Hepatic stellate cell (primary cell): ENCODE measurements at places on chromosomes 2 and 18.

GRCh38 chr18:7662866-7663265 lies 95.8 kb downstream of the PTPRM start:
- no peak for DNase-seq

DNA sequence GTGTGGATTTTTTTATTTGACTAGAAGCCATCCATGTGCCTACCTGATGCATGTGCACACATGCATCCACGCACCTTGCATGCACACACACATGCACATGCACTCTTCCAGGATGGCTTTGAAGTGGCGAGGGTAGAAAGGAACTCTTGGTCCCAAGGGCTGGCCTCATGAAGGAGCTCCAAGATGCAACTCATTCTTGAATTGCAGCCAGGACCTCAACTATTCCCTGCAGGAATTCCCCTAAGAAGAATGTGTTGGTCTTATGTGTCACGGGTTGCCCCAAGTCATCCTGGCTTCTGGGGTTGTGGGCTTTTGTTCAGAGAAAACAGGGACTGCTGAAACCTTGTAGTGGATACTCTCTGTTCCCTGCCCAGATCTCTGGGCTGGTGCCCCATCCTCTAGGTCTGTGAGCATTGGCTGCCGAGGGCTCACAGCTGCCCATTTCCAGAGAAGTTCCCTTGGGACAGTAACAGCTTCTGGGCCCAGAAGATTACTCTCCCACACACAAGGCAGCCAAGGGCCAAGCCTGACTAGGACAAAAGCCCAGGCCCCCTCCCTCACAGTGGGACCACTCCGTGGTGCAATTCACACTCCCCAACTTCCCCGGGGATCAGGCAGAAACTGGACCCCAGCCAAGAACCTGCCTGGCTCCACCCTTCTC lies 137.6 kb downstream of the COPS8 start:
- DNase-seq = peak; percentile 69

- no peak for DNase-seq
Measured at GRCh38 chr2:50987616-50988313, 44.2 kb downstream of the NRXN1 start.

DNA sequence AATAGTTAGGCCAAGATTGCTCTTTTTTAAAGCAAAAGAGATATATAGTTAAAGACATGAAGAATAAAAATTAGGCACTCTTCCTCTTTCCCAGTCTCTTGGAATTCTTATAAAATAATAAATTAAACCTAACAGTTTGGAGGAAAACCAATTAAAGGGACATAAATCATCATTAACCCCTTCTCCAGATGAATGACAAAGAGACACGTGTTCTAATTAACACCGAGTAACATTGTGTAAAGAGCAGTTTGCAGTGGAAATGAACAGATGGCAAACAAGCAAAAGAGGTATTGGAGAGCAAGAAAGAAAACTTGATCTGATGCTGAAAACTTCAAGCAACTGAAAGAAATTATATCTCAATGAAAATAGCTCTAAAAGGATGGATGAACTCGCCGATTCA lies 48.4 kb downstream of the BCL2 start:
- no peak for DNase-seq

DNA sequence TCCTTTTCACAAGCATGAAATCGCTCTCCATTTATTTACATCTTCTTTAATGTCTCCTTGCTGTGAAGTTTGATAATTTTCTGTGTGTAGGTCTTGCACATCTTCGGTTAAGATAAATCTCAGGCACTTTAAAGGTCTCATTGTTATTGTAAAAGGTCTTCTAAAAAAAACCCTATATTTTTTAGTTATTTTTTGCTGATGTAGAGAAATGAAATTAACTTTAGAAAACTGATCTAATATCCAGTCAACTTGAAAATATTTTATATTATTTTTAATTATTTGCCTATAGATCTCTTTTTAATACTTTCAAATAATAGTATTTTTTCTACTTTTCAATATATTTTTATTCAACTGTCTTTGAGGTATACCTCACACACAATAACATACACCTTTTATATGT lies 169.4 kb downstream of the INSIG2 start:
- DNase-seq = no peak

DNA sequence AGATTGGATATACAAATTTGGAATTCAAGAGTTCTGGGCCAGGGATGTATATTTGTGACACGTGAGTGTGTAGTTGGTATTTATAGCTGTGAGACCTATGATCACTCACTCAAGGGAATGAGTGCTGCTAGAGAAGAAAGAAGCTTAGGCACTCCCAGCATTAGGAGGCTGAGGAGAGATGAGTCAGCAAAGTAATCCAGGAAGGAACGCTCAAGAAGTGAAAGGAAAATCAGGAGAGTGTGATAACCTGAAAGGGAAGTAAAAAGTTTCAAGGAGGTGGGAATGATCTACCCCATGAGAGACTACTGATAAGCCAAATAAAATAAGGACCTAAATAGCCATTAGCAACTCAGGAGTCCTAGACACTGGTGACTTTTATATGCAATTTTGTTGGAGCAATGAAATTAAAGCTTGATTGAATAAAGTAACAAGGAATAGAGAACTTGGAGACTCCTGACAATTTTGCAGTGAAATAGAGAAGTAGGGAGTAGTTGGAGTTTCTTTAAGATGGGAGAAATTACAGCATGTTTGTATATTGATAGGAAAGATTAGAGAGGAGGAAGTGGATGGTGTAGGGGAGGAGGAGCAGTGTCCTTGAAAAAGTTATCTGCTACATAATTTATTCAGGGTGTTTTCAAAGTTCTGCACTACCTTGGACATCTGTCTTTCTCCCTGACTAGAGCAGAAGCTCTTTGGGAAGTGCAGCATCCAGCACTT lies 89.9 kb downstream of the UBE2E3 start:
- DNase-seq = no peak

- DNase-seq = no peak
Measured at GRCh38 chr2:151007365-151007764, 254.3 kb downstream of the RBM43 start.

GRCh38 chr18:3463051-3463450 lies 13.1 kb downstream of the TGIF1 start:
- DNase-seq = no peak
